ENCODE measurements at places on chromosomes 7 and 10.

DNA sequence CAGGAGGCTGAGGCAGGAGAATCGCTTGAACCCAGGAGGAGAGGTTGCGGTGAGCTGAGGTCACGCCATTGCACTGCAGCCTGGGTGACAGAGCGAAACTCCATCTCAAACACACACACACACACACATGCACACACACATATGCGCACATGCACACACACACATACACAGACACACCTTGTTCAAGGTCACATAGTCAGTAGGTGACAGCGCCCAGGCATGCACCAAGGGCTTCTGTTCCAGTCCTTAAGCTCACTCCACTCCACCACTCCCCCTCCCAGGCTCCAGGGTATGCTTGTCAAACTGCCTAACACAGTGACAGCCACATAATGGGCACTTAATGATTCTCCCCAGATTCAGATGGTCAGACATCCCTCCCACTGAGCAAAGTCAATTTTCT, 37.0 kb downstream of the KCNMA1 start:
- DNase-seq, result no peak

- DNase-seq, result no peak
These were observed 181.6 kb downstream of the PHTF2 start for GRCh38 chr7:77980087-77980713.

DNA sequence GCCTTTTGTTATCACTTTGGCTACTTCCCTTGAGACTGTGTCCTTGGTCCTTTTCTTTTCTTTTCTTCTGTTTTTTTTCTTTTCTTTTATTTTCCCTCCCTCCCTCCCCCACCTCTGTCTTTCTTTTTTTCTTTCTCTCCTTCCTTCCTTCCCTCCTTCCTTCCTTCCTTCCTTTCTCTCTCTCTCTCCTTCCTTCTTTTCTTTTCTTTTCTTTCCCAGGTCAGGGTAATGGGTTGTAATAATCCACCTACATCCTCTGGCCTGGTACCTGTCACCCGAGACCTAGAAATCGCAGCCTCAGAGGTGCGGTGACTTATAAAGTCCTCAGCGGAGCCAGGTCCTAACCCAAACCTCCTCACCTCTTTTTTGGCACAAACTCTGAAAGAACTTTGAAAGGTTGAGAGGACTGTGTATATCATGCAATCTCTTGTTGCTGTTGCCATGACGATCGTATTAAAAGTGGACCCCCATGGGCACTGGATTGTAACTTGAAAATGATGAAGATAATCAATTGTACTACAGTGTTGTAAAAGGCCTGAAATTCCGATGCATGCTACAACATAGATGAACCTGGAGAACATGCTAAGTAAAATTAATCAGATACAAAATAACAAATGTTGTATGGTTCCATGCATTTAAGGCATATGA, 140.7 kb upstream of the AGK start:
- DNase-seq, result no peak

DNA sequence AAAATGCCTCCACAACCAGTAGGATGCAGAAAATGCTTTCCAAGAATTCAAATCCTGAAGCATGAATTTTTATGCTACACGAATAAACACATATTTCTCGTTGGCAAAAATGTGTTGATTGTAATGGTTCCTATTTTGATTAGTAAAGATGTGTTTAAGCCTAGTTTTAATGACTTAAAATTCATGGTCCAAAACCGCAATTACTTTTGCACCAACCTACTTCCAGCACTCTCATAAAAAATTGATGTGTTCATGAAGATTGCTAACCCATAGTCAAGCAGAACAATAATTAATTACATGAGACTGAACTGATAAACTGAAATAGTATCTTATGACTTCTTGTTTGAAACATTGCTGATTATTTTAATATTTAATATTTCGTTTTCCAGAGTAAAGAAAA, 828.8 kb downstream of the CCSER2 start:
- DNase-seq, result no peak

- DNase-seq, result no peak
These were observed 154.8 kb downstream of the CHN2 start for GRCh38 chr7:29349362-29349761.

- no peak for DNase-seq
These were observed 48.9 kb upstream of the KDM7A start for GRCh38 chr7:140225562-140226249.

DNA sequence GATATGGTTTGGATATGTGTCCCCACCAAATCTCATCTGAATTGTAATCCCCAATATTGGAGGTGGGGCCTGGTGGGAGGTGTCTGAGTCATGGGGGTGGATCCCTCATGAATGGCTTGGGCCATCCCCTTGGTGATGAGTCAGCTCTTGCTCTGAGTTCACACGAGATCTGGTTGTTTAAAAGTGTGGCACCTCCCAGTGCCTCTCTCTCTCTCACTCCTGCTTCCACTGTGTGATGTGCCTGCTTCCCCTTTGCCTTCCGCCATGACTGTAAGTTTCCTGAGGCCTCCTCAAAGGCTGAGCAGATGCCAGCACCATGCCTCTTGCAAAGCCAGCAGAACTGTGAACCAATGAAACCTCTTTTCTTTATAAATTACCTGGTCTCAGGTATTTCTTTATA, 4.8 kb upstream of the GCK start:
- DNase-seq, result peak; percentile 30

- no peak for DNase-seq
These were observed 280.2 kb downstream of the GRID1 start for GRCh38 chr10:86086418-86086817.

DNA sequence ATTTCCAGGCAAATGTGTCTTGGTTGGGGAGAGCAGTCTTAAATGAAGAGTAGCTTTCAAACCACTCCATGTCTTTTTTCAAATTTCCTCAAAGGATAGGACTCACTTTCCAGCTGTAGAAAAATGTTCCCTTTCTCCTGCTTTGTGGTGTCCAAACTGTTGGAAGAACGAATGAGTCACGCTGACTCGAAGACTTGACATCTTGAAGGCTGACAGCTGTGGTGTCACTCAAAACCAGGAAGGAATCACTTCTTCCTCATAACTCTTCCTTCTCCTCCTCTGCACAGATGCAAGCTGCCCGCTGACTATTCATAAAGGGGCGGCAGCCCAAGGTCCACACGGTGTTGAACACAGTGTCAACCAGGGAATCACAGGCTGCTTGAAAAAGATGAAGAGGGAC, 19.2 kb downstream of the PLA2G12B start:
- no peak for DNase-seq

DNA sequence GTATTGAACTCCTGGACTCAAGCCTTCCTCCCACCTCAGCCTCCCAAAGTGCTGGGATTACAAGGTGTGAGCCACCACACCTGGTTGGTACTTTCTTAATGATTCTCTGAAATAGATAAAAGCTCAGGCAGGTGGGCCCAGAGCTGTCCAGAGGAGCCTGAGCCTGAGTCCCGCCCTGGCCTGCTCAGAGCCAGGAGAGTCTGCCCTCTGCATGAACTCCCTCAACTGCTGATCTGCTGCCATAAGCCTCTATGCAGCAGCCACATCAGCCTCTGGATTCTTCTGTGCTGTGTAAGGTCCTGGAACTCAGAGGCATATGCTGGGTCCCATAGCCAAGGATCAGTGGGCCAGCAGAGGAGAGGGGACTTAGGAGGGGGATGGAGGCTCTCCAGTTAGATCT, 23.1 kb upstream of the DDIT4 start:
- no peak for DNase-seq

DNA sequence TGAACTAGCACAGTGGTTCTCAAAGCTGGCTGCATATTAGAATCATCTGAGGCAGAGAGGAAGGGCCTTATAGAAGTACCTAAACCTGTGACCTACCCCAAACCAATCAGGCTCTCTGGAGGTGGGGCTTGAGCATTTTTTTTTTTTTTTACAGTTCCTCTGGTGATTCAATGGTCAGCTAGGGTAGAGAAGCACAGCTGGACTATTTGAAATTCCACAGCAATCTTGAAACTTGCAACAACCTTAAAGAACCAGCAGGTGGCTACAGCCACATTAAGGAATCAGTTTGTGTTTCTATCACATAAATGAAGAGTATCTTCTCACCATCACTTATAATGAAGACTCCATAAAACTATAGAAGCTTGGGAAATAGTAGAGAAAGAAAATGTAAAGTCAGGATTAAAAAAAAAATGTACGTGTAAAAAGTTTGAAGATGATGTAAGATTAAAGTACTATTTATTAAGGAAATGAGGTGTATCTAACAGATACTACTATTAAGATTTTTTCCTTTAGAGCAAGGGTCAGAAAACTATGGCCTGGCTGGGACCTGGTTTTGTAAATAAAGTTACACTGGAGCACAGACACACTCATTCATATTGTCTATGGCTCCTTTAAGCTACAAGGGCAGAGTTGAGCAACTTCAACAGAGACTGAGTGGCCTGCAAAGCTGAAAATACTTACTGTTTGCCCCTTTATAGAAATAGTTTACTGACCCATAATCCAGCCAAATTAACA, 3.8 kb downstream of the RTKN2 start:
- no peak for DNase-seq

DNA sequence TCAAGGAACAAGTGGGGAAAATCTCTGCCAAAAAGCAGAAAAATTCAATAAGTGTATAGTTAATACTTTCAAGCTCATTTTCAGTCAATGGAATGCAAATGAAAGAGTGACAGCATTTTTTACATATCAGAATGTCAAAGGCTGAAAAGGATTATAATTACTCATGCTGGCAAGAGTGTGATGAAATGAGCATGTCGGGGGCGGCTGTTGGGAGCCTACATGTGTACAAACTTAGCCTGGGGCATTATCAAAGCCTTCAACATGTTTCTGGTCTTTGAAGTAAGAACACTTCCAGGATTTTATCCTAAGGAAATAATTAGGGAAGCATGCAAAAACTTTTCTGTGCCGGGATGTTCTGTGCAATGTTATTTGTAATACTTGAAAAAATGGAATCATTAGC, 221.7 kb upstream of the LYZL1 start:
- DNase-seq, result no peak

GRCh38 chr7:48111596-48111995, 22.5 kb downstream of the UPP1 start:
- DNase-seq, result no peak

DNA sequence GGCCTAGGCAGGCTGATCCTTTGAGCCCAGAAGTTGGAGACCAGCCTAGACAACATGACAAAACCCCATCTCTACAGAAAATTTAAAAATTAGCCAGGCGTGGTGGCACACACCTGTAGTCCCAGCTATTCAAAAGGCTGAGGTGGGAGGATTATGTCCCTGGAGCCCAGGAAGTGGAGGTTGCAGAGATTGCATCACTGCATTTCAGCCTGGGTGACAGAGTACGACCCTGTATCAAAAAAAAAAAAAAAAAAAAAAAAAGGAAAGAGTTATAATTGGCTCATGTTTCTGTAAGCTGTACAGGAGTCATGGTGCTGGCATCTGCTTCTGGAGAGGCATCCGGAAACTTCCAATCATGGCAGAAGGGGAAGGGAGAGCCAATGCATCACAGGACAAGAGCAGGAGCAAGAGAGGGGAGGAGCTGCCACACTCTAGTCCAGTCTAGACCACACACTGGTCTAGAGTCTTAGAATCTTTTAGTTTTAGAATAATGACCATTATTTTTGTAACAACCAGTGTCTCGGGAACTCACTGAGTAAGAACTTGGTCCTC, 16.8 kb downstream of the DOCK1 start:
- no peak for DNase-seq

- DNase-seq, result no peak
These were observed 255.7 kb upstream of the MKLN1 start for GRCh38 chr7:131071786-131072504.

DNA sequence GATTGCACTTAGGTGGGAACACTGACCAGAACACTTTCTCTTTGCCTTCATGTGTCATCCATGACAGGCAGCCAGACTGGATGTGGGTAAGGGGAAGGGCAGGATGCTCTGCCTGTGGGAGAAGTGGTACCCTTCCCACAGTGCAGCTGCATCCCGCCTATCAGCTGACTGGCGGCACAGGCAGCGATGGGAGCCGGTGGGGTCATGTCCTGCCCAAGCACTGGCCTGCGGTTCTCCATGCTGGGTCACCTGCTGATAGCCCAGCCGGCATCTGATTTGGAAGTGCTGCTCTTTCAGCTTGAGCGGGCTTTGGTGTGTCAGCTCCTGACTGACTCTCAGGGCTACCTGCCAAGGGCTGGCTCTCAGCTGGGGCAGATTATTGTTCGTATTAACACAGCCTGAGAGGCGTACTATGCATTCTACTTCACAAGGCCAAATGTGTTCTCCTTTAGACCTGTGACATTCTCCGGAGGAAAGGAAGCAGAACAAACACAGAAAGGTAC, 105.2 kb upstream of the PDLIM1 start:
- no peak for DNase-seq

GRCh38 chr10:43287056-43288007, 20.5 kb upstream of the RASGEF1A start:
- DNase-seq, result no peak

DNA sequence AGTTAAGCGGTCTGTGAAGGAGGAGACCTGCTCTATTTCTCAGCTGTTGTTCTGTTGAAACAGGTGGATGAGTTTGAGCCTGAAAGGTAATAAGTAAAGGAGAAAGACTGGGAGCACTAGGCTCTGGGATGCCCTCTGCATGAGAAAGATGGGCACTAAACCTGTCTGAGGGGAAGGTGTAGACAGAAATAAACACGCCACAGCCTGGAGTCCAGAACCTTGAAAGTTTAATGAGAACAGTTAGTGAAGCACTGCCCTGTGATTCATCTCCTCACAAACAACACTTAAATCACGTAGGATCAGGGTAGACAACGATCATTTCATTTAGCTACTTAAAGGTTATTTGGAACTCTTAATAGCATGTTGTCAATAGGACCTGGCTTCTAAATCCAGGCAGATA, 193.1 kb downstream of the PHTF2 start:
- DNase-seq, result no peak
